ENCODE measurements at places on chromosomes 13 and 19.
A peak's percentile ranks its signal among the peaks of the same experiment; 100 is the strongest.

DNA sequence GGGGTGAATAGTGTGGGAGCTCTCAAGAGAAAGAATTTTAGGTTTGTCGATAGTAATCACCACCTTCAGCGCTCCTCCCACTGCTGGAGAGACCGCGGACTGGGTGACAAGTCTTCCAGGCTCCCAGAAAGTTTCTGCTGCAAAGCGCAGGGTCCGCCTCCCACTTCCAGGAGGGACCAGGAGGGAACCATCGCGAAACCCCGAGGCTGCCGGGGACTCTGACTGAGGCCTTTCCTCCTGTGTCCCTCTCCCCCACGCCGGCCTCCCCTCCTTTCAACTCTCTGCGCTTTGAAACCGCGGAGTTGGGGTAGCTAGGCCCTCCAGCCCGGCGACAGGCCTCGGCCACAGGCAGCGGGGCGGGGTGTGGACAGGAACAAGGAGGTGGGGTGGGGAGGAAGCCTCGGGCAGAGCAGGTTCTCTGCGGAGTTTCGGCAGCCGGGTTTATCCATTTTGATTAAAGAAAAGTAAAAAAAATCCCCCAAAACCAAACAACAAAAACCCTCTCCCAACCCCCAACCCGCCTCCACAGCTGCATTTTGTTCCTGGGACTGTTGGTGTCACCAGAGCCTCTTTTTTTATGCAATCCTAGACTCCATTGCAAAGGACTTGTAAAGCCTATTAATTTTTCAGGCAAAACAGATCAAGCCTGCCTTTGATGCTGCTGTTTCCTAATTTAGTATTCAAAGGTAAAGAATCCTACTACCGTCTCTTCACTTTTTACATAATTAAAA lies 157.2 kb downstream of the TM9SF2 start:
- DNase-seq: peak; percentile 79

DNA sequence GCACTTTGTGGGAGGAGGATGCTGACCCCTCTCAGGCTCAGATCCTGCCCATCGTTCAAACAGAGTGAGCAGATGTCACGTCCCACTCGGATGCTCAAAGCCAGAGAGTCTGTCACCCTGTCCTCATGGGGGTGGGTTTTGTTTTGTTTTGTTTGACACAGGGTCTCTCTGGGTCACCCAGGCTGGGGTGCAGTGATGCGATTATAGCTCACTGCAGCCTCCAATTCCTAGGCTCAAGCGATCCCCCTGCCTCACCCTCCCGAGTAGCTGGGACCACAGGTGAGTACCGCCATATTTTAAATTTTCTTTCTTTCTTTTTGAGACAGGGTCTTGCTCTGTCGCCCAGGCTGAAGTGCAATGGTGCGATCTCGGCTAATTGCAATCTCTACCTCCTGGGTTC lies 4.0 kb downstream of the ADGRE2 start:
- no peak for DNase-seq

DNA sequence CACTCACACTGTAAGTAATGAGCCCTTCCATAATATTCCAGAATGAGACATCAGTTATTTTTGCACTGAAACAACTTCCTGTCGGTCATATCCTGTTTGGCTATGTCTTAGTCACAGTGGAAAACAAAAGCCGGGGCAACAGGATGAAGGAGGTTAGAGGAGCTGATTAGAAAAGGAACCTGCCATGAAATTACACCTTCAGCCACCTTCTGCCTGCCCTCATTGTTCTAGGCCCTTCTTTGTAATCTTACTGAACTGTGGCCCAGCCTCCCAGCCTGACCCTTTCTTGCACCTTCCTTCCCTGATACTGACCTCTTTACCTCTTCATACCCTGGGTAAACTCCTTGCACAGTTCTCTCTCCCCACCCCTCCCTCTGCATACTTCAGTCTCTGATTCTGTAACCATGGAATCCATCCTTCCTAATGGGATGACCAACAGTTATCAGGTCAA lies 67.3 kb downstream of the DOCK9 start:
- no peak for DNase-seq

DNA sequence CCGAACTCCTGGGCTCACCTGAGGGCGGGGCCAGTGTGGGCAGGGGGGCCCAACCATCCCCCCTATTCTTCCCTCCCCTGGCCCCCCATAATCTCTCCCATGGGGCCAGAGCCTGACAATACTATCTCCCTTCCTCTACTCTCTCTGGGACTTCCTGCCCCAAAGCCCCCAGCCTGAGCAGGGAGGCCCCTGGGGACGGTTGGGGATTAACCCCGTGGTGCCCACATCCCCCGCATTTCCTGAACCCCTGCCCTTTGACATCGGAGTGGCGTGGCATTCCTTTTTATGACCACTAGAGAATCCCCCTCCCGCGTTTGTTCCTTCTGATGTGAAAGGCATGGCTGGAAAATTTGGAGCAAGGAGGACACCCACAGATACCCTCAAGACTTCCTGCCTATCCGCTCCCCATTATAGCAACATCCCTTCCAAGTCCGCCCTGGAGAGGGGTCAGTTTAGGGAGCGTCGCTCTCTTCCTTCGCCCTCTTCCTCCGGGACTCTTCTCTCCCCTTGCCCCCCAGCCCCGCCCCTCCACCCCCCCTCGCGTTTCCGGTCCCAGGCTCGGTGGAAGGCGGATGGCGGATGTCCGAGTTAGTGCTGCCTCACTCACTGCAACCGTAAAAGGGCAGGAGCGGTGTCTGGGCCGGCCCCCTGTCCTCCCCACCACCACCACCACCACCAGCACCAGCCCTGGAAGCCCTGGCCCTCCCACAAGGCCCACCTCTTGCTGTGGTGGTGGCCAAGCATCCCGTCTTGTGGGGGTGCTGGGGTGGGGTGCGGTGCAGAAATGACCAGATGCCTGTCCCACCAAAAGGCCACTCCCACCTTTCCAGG lies 1.8 kb downstream of the VASP start:
- DNase-seq: no peak

- no peak for DNase-seq
Measured at GRCh38 chr13:29815336-29815735, 35.1 kb downstream of the UBL3 start.

GRCh38 chr13:52009946-52010345 lies 1.3 kb downstream of the ATP7B start:
- no peak for DNase-seq

GRCh38 chr13:68850160-68850559 lies 1257.5 kb upstream of the ATXN8OS start:
- DNase-seq: no peak

GRCh38 chr13:103908911-103909310 lies 842.7 kb upstream of the SLC10A2 start:
- DNase-seq: no peak

- DNase-seq: peak; percentile 62
Measured at GRCh38 chr19:57016076-57016475, 103.7 kb upstream of the USP29 start.

DNA sequence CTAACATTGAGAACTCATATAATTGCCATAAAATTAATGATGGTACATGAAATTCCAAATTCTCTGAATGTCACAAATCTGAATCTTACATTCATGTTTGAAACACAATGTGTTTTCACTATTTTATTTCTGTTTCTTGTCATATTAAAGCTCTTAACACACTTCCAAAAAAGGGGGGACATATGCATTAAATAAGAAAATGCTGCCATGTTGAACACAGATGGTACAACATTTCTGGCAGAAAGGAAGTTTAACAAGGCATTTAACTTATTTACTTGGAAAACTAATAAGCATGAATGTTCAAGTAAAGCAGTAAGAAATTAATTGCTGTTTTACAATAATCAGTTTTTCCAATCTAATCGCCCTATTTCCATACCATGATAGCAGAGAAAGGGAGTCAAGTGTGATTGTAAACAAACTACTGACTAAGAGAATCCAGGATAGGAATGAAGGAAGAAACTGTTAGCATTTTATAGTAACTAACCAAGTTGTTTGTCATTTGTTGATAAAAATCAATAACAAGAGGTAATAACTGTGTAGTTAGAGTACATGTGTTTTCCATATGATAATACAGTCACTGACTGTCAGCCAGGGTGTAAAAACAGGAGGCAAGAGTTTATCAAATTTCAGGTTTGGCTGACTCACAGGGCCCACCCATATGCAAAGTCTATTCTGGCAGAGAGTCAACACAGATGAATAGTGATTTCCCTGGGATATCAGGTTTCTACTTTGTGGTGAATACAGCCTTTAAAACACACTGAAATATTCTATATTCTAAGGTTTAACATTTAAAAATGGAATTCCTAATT lies 5.7 kb upstream of the FOXO1 start:
- DNase-seq: no peak

DNA sequence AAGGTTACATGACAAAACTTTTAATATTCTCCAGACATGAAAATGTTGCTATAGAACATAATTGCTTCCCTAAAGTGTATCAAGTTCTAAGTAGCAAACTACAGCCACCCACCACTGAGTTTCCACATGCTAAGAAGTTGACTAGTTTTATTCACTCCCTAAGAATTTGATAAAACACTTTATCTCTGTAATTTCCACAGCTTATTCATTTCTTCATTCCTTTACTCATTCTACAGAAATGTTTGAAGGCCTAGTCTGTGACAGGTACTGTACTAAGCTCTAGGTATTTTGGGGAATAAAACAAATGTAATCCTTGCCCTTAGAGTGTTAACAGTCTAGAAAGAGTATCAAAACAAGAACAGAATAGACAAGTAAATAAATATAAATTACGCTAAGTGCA lies 101.8 kb upstream of the DIAPH3 start:
- no peak for DNase-seq

DNA sequence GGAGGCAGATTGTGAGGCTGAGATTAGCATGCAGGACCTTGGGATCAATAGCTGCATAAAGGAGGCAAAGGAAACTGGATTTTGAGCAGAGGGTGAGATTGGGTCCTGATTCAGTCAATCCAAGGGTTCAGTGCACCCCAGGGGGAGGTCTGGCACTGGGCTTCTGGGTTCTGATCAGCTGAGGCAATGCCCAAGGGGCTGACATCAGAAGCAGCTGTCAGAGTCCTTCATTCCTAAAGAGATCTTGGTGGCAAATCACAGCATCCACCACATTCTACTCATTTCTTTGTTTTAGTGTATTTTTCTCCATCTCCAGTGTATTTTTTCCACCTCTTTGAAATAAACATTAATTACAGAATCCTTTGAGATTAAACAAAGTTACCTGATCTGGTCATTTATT lies 5.4 kb upstream of the LYPD5 start:
- no peak for DNase-seq

DNA sequence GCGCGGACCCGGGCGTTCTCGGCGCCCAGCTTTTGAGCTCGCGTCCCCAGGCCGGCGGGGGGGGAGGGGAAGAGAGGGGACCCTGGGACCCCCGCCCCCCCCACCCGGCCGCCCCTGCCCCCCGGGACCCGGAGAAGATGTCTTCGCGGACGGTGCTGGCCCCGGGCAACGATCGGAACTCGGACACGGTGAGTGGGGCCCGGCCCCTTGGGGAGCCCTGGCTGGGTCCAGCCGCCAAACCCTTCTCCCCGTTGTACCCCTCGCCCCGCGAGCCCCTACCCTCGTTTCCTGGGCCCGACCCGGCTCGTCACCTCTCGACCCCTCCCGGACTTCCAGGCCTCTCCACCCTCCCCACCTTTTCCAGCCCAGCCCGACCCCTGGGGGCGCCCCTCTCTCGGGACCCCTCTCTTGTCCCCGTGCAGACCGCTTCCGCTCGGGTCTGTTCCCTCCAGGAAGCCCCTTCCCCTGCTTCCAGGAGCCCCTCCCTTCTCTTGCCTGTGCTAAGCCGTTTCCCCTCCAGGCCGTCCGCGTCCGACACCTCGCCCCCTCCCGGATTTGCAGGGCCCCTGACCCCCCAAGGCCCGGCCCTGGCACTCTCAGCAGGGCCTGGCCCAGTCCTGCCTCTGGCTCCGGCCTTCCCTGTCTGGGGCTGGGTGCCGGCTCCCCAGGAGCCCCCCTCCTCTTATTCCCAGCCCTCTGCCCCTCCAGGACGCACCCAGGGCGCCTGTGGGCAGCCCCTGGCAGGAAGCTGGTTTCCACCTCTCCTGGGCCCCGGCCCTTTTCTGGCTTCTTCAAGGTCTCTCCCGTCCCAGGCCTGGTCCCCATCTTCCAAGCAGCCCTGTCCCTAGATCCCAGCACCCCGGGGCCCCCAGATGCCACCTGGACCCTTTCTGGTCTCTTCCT lies 632 bp downstream of the MARK4 start:
- DNase-seq: no peak

DNA sequence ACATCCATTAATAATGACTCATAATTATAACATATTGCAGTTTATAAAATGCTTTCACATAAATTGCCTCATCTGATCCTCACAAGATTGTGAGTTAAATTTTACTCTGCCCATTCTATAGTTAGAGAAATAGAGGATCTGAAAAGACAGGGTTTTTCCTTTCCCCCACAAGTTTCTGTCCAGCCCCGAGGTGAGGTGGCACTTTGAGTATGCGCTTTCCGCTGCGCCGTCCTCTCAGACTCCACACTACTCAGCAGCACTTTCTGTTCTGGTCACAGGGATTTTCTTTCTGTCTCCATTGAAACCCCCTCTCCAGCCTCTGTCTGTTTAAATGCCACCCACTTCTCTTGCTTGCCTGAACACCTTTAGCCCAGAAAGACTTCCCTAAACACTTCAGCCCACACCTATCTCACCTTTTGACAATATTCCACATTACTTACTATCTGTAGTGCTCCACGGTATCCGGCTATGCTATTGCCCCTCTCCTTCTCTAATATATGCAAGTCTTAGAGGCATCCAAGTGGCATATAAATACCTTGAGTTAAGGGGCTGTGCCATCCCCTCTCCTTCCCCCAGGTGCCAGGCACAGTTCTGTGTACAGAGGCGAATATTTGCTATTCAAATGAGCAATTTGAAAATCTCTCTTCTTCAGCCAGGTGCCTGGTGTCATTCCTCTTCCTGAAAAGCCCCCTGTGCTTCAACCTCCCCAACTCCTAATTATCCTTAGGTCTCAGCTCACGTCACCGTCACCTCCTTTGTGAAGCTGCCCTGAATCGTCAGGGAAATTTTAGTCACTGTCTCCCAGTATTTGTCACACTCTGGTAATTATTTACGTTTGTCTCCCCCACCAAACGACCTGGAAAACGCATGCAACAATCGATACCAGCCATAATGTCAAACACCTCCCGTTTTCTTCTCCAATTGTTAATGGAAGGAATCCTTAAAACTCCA lies 268.7 kb downstream of the NHLRC3 start:
- DNase-seq: no peak

GRCh38 chr13:66430269-66430668 lies 799.9 kb downstream of the PCDH9 start:
- DNase-seq: no peak

GRCh38 chr13:37884674-37885073 lies 15.1 kb upstream of the TRPC4 start:
- no peak for DNase-seq

- DNase-seq: peak; percentile 45
Measured at GRCh38 chr13:31276421-31276820, 76.6 kb downstream of the B3GLCT start.

- DNase-seq: no peak
Measured at GRCh38 chr19:1265615-1266128, 3.5 kb upstream of the CIRBP start.

- DNase-seq: peak; percentile 98
Measured at GRCh38 chr19:43754503-43755255, at the start of gene SMG9. TSS of gene SMG9 (minus strand) at chr19:43754962. CDS start at chr19:43750741, 4,221 bp downstream.

GRCh38 chr19:49374665-49375434 lies 11.2 kb downstream of the DKKL1 start:
- no peak for DNase-seq

Data from putamen (tissue), 1 donor.